ENCODE measurements at places on chromosomes 16 and 17. TPM values are rescaled to one million over a fixed set of nuclear protein-coding genes. Genes with fewer than 3 reads are reported as not detected.

The UTS2R gene
- total RNA-seq = 3.8 TPM

The CRAMP1 gene
- total RNA-seq = 8.6 TPM

GRCh38 chr17:5078106-5079028 is at the start of gene ZFP3:
Gene ZFP3, plus strand, starts transcription at chr17:5078467. Its CDS starts 13,038 bp downstream, at chr17:5091505.
- peaks cover 3% of the 10 kb centered on the region for H3K36me3 ChIP-seq
- peaks cover 10% of the 10 kb centered on the region for H3K4me1 ChIP-seq
- peak; percentile 92 for DNase-seq
- H3K27me3 ChIP-seq = no peaks in the 10 kb centered on the region
- H3K4me3 ChIP-seq = peak within 1 kb of the TSS; percentile 82

GRCh38 chr17:49577650-49577934 is 1.9 kb downstream of the NXPH3 start:
- no peaks in the 10 kb centered on the region for H3K27me3 ChIP-seq
- no peak for DNase-seq
- H3K36me3 ChIP-seq = no peaks in the 10 kb centered on the region
- no peaks in the 10 kb centered on the region for H3K4me1 ChIP-seq

GRCh38 chr16:22347100-22347820 is 27.2 kb downstream of the CDR2 start:
- H3K36me3 ChIP-seq = peaks cover 7% of the 10 kb centered on the region
- H3K27me3 ChIP-seq = no peaks in the 10 kb centered on the region
- H3K4me1 ChIP-seq = no peaks in the 10 kb centered on the region
- H3K27ac ChIP-seq = no peak overlapping the region
- DNase-seq = no peak

DNA sequence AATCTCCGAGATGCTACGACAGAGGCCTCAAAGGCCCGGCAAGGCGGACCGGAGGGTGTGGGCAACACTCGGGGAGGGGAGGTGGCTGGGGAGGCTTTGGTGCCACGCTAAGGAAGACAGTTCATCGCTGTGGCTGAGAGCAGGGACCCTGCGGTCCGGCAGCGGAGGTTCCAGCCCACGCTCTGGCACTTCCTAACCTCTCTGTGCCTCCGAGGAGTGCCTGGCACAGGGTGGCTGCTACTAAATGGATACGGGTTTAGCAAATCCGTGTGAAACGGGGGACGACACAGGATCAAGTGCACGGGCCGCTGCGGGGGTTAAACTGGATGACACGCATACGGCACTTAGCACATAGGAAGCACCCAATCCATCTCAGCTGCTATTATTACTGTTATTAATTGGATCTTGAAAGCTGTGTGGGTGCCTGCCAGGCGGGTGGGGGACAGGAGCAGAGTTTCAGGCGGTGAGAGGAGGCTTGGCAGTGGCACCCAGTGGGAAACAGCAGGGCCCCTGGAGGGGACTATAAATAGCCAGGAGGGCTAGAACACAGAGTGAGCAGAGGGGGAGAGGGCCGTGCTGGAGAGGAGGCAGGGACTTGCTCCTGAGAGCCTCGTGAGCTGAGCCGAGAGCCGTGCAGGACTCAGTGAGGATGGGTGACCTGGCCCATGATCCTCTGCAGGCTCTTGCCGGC is 45.0 kb downstream of the ABR start:
- no peak overlapping the region for H3K4me3 ChIP-seq
- no peak for DNase-seq
- no peak overlapping the region for H3K27ac ChIP-seq

- H3K36me3 ChIP-seq = no peaks in the 10 kb centered on the region
- peaks cover 25% of the 10 kb centered on the region for H3K4me1 ChIP-seq
- no peak overlapping the region for H3K27ac ChIP-seq
- H3K4me3 ChIP-seq = no peak overlapping the region
- no peak for DNase-seq
- H3K27me3 ChIP-seq = peaks cover 4% of the 10 kb centered on the region
Observed at GRCh38 chr17:64003526-64004121, 5.5 kb downstream of the PRR29 start.

Data from psoas muscle (tissue), 8 donors.